NCI-H2081 (cell line): ENCODE measurements at places on chromosomes 4 and X.

GRCh38 chr4:145496292-145496691 is 14.6 kb downstream of the SMAD1 start:
- no peak for DNase-seq

- no peak for DNase-seq
Observed at GRCh38 chr4:110004556-110004955, 91.9 kb downstream of the EGF start.

GRCh38 chr4:100147684-100148083 is 42.6 kb downstream of the DDIT4L start:
- DNase-seq = no peak

DNA sequence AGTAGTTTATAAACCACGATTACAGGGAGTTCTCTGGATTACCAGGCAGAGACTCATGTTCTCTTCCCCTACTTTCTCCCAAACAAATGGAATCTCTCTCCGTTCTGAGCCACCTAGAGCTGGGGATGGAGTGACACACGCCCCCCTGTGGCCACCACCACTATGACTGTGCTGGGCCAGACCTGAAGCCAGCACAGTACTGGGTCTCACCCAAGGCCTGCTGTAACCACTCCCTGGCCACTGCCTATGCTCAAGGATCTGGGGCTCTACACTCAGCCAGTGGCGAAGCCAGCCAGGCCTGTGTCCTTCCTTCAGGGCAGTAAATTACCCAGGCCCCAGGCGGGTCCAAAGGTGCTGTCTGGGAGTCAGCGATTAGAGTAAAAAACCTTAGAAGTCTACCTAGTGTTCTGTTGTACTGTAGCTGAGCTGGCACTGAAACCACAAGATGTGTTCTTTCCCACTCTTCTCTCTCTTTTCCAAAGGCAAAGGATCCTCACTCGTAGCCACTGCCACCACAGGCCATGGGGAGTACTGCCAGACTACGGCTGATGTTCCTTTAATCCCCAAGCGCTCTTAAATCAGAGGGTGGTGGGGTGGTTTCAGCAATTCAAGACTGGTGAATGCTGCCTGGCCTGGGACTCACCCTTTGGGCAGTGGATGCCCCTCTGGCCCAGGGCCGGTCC is 412.2 kb upstream of the ARX start:
- no peak for DNase-seq

- DNase-seq = no peak
Observed at GRCh38 chr4:88793475-88793874, 95.8 kb upstream of the NAP1L5 start.

DNA sequence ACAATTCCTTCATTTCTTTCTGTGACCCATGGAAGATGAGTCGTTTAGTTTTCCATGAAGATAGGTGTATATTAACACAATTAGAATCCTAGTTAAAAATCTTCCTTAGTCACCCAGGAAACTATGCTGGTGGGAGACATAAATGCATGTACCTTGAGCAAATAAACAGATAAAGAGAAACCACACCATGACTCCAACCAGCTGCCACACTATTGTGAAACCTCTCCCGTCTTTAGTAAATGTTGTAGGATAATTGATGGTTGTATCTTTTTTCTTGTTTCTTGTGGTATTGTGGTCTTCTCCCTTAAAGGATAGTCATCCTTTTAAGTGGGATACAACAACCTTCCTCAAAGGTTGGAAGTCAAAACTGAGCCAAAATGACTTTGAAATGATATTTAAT is 103.8 kb upstream of the LEF1 start:
- peak; percentile 22 for DNase-seq

- DNase-seq = no peak
Observed at GRCh38 chrX:114905251-114905650, 112.2 kb downstream of the IL13RA2 start.

DNA sequence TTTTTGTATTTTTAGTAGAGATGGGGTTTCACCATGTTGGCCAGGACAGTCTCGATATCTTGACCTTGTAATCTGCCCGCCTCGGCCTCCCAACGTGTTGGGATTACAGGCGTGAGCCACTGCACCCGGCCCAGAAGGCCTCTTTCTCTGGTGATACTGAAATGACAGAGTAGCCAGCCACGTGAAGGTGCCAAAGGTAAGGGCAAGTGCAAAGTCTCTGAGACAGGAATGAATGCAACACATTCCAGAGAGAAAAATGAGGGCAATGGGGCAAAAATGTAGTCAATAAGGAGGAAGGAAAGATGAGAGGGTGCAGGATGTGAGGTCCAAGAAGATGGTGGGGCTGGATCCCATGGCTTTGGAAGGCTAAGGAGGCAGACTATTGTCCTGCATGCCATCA is 176.0 kb downstream of the NR3C2 start:
- DNase-seq = no peak

DNA sequence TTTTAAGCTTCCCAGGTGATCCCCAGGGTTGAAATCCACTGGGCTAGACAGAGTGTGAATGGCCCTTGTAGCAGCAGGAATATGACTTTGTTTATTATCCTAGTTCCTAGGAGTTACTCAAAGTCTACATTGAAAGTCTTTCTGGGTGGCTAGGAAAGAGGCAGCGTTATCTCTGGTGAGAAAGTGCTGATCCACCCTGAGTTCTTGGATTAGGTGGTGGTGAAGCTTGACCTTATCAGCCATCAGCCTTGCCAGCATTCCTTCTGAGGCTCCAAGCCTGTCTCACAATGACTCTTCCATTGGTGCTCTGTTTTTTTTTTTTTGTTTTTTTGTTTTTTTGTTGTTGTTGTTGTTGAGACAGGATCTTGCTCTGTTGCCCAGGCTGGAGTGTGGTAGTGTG is 83.1 kb upstream of the CLCN4 start:
- no peak for DNase-seq
